Adipose tissue (tissue), 3 donors: ENCODE measurements at places on chromosomes 1 and 21. TPM values are rescaled to one million over a fixed set of nuclear protein-coding genes. Genes with fewer than 3 reads are reported as not detected.

MFAP2 gene
- 25.5 TPM for polyA plus RNA-seq

SLAMF6 gene
- 0.22 TPM for polyA plus RNA-seq

WLS gene
- 25.3 TPM for polyA plus RNA-seq

ZSCAN20 gene
- polyA plus RNA-seq: 2.0 TPM

CD46 gene
- polyA plus RNA-seq: 83.0 TPM

FYB2 gene
- polyA plus RNA-seq: 0.49 TPM

SLC2A5 gene
- 4.0 TPM for polyA plus RNA-seq

RRP1 gene
- polyA plus RNA-seq: 9.8 TPM

KRTAP13-1 gene
- polyA plus RNA-seq: not detected

GGPS1 gene
- polyA plus RNA-seq: 14.4 TPM

ZNF593OS gene
- polyA plus RNA-seq: not detected
